SHP77 treated with DMSO at 0.1 percent for 48 hours (cell line): ENCODE measurements at places on chromosomes 3 and 15.

DNA sequence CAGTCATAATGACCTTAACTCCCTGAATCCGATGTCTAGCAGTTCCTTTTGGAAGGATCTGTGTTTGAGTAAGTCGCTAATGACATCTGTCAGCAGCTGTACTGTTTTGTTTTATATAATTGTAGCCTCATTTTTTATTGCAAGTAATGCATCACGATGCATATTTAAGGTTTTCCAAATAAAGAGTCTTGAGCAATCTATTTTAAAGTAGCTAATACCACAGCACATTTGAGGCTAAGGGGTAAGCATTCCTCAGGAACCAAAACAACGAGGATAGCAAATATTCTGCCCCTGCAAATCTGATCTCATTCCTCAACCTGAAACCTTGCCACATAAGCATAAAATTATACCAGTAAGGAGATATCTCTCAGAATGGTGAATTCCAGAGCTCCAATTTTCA, 98.7 kb downstream of the TBC1D5 start:
- DNase-seq, result no peak

DNA sequence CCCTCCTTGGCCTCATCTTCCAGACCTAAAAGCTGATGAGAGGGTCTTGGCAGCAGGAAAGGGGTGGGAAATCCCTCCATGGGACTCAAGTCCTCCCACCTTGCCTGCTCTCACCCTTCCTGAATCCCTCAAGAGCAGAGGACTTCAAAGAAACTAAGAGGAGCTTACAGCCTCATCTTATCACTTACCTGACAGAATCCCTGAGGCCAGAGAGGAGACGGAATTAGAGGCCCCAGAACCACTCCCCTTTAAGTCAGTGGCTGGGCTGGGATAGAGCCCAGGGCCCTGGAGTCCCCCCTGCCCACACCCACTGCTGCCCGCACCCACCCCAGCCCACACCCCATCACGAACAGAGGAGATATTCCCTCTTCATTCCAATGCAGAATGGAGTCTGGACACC, 15.2 kb downstream of the LOXL1 start:
- DNase-seq, result no peak

GRCh38 chr3:194937144-194937543, 251.5 kb downstream of the FAM43A start:
- no peak for DNase-seq

DNA sequence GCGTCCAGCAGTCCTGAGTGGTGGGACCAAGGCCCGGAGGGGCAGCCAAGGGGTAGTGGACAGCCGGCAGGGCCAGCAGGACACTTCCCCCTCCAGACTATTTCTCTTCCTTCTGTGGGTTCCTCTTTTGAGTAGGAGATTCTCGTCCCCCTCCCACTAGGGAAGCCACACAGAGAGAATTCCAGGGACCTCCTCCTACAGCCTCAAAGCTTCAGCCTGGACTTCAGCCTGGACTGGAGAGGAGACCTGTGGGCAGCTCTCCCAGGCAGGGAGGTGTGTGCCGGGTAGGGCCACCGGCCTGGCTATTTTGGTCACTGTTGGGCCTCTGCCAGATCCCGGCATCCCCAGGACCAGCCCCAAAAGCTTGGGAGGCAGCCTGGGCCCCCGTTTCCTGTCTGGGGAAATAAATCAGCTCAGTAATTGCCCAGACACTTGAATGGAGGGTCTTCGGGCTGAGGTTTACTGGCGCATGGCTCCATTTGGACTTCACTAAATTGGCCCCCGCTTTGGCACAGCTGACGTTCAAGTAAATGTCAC, 1.3 kb downstream of the SLC6A6 start:
- no peak for DNase-seq

DNA sequence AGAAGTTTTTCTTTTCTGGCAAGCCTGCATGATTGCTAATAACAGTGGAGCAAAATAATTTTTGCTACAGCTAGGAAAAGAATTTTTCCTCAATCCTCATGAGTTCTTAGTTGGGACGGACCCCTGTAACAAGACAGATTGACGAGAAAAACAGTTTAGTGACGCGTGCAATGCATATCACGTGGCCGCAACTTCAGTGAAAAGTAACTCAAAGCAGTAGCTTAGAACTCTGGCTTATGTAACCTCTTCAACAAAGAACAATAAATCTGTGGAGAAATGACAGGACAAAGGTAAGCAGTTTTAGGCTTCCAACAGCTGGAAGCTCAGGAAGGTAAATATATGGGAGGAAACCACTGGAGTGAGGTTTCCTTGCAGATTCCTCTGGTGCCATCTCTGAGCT, 19.7 kb downstream of the FAM107A start:
- no peak for DNase-seq

DNA sequence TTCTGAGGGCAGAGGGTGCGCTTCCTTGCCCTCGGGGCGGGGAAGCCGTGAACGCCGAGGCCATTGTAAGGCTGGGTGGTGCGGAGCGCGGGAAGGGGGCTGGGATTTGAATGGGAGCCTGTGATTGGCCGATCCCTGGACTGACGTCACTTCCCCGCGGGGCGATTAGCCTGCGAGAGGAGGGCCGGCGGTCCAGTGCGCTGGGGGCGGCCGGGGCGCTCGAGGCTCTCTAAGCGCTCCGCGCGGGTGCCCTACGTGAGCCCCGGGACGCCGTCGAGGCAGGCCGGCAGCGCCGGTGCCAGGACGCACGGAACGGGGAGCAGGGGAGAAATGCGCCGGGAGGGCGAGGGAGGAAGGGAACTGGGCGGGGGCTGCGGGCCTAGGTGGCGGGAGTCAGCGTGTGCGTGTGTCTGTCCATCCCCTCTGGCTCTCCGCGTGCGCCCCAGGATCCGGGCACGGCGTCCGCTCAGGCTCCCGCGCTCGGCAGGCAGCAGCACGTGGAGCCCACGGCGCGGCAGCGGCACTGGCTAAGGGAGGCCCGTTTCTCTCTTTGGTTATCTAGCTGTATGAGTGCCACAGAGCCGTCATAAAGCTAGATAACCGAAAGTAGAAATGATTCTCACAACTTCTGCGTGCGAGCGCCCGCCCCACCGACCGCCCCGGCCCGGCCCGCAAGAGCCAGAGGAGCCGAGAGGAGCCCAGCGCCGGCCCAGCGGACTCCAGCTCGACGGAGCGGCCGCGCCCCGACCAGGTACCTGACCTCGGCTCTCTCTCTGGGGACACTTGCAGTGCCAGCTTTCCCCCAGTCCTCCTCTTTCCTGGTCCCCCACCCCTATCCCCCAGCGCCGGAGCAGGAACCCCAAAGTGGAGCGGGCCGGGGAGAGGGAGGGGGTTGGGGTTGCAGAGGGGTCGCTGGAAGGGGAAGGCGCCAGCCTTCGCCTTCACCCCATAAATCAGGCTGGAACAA, 33.1 kb upstream of the POLG start:
- DNase-seq, result no peak

DNA sequence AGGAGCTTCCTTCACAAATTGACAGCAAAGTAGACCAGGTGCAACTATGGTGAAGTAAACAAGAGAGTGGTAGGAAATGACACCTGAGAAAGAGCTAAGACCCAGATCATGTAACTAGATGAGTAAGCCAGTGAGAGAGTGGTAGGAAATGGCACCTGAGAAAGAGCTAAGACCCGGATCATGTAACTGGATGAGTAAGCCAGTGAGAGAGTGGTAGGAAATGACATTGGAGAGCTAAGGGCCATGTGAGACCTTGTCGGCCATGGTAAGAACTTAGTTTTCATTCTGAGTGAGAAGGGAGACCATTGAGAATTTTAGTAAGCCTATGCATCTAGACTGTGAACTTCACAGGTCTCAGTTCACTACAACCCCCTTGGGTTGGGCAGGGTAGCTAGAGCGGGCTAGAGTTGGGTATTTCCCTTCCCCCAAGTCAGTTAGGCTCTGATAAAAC, 5.4 kb upstream of the SENP7 start:
- no peak for DNase-seq

DNA sequence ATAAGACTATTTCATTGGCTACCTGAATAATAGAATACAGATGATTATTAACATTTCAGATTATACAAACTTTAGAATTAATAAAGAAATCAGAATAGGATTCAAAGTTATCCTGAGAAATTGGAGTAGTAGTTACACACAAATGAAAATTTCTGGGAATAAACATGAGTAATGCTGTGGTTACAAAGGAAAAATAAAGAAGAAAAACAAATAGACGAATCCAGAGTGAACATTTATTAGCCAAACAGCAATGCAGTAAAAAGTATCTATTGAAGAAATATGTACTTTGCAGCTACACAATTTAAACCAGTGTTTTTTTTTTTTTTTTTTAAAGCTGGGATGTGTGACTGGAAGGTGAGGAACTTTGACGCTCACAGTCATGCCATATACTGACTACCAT, 1159.2 kb downstream of the TUSC7 start:
- DNase-seq, result no peak

DNA sequence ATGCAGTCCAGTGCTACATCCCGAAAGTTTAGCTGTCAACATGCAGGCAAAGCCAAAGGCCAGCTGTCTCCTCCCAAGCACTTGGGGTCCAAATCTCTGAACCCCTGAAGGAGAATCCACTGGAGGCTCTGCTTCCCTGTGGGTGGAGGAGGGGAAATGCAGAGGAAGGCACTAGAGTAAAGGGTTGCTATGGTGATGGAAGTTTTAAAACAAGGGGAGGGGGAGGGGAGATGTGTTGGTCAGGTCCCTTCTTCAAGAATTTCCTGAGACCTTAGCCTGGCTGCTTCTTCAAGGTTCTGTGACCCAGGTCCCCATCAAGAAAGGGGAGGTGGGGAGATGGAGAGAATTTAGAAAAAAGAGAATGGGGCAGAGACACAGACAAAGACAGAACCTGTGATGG, 2.3 kb downstream of the CAMKV start:
- DNase-seq, result no peak

GRCh38 chr3:11641316-11641682, 2.4 kb downstream of the VGLL4 start:
- DNase-seq, result no peak

DNA sequence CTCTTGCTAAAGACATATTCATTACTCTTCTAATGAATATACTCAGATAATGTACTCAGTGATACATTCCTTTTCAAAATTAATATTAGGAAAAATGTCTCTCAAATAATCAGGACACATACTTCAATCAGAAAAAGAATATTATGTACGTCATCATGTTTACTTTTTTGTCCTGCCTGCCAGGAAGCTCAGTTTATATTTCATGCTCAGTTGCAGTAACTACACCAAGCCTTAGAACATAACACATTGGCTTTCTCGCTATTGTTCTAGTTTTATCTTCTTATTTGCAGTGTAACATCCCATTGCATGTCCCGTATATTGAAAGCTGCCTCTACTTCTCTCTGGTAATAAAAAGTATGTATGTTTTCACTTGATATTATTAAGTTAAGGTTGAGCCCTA, 181.5 kb upstream of the LPP start:
- no peak for DNase-seq

DNA sequence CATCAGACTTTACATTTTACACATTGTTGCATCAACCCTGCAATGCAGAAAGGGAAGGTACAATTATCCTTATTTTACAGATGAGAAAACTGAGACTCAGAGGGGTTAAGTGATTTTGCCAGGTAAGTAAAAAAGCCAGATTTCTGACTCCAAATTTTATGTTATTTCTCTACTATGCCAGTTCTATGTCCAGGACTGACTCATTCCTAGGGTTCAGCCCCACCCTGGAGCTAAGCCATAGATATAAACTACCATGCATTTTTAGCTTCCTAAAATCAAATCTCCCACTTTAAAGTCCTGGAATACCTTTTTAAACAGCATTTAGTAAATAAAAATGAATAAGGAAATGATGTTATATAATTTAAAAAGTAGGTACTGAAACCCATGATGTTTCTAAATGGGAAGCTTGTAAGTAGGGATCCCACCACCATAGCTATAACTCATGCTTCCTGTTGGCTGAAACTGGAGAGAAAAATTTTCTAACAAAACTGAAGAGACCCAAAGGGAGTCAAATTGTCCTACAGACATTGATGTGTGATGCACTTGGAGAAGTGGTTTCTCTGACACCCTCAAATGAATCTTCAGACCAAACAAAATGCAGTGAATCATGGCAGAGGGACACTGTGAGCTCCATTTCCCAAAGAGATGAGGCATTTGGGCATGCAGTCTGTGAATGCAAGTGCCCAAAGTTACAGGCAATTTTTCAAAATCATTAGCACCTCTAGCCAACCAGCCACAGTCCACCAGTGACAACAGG, 301.7 kb upstream of the UMPS start:
- DNase-seq, result no peak
